Activated CD8-positive, alpha-beta memory T cell treated with anti-CD3 and anti-CD28 coated beads for 24 hours (primary cell): ENCODE measurements at places on chromosomes 5 and 9.

DNA sequence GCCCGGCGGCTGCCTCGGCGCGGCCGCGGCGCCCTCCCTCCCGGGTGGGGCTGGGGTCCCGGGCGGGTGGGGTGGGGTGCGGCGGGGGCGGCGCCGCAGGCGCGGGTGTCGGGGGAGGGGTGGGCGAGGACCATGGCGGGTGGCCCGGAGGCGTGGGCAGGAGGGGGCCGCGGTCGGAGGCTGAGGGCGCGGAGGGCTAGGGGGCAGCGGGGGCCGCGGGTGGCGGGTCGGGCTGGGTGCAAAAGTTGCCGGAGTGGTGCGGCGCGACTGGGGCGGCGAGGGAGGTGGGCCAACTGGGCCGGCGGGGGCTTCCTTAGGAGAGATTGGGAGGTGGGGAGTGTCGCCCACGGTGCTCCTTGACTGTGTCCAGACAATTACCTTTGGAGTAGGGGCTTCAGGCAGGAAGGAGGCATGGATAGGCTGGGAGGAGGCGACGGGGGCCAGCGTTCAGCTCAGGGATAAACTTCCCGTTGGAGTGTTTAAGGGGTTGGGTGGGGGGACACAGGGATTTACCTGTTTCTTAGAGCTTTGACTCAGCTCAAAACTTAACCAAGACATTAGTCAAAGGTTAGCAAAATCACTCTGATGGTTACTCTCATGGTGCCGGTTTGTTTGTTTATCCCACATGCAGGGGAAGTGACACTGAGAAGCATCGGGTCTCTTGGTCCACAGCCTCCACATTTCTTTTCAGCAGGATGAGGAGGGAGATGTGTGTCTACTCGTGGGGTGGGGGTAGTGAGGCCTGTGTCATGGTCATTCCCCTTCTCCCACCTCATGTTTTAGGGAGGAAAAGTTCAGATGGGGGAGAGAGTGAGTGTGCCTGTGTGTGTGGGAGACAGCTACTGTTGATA is 859 bp downstream of the CSNK1G3 start:
- DNase-seq, result peak; percentile 76

- no peak for DNase-seq
Observed at GRCh38 chr9:90038763-90039162, 434.0 kb downstream of the GADD45G start.

- DNase-seq, result no peak
Observed at GRCh38 chr9:26567976-26568375, 324.6 kb downstream of the CAAP1 start.

GRCh38 chr9:93346231-93347112 is 105.0 kb upstream of the FAM120A start:
- DNase-seq, result peak; percentile 63

DNA sequence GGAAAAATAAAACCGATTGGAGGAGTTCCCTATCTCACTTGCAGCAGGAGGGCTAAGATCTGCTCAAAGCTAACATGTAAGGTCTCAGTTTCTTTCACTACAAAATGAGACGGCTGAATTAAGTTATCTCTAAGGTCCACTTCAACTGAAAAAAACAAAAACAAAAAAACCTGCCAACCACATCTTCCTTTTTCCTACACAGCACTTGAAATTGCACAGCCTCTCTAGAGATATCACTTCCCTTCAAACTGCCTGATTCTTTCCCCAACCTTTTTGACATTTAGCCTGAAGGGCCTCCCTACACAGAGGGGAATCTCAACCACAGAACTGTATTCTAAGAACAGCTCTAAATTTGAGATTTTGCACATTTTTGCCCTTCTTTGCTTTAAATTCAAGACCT is 227.9 kb upstream of the TARS1 start:
- no peak for DNase-seq

GRCh38 chr5:77635067-77635916 is 3.2 kb downstream of the OTP start:
- no peak for DNase-seq

- no peak for DNase-seq
Observed at GRCh38 chr5:60738461-60738860, 38.5 kb upstream of the DEPDC1B start.

GRCh38 chr9:16217943-16218701 is 652.3 kb downstream of the BNC2 start:
- DNase-seq, result no peak

GRCh38 chr9:137396227-137396626 is 26.7 kb downstream of the EXD3 start:
- DNase-seq, result no peak

DNA sequence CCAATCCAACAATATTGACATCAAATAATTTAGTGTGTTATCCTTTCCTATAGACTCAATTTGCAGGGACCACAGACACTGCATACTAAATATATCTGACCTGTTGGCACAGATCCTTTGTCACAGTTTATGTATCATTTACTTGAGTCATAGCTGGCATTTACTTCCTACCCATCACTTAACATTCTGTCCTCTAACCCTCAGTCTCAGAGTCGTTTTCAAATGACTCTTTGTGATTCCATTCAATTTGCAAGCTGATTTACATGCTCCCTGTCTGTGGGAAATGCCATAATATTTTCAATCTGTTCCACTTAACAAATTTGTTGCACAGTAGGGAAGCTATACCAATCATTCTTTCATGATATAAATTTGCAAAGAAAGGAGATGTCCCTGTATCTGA is 265.7 kb upstream of the EDIL3 start:
- DNase-seq, result no peak

DNA sequence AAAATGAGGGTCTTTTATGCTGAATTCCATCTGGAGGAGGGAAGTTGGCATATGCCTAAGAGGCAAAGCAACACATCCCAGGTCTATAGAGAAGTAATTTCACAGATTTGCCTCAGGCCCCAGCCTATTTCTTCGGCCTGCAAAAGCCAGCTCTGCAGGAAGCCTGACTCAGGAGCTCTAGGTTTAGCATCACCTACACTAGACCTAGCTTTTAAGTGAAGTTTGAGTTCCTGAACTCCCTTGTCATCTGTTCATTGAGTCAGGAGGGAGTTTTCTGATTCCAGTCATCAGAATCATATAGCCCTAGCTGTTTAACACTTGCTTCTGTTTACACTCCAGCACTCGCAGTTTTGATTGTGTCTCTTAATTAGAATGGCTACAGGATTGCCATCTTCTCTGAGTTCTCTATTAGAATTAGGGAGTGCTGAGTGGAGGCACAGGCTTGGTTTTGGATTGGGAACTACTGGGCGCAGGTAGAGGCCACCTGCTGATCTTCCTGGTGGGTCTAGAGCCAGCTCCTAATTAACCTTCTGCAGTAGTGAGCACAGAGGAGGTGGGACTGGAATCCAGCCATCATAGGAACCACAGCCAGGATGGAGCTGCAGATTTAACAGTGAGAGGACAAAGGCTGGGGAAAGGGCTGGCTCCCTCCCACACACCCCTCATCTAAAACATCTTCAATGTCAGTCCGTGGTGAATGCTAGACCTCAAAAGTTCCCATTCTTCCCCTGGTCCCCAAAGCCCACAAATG is 179.5 kb downstream of the TRIO start:
- DNase-seq, result no peak

DNA sequence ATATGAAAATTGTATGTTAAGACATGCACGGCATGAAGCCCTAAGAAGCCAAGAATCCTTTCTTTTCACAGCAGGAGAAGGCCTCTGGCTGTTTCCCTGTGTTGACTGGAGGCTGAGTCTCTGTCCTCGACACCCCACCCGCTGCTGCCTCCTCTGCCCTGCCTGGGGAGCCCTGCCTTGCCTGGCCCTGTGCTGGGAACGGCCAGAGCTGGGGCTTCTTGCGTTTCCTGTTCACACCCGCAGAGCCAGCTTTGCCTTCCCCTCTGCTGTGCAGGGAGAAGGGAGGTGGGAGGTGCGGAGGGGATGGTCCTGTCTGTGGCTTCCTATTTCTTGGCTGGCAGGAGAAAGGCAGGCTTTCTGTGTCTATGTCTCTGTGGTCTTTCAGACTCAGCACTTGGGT is 6.9 kb upstream of the GMCL2 start:
- no peak for DNase-seq

- DNase-seq, result no peak
Observed at GRCh38 chr5:61600945-61601511, 269.0 kb downstream of the ZSWIM6 start.

DNA sequence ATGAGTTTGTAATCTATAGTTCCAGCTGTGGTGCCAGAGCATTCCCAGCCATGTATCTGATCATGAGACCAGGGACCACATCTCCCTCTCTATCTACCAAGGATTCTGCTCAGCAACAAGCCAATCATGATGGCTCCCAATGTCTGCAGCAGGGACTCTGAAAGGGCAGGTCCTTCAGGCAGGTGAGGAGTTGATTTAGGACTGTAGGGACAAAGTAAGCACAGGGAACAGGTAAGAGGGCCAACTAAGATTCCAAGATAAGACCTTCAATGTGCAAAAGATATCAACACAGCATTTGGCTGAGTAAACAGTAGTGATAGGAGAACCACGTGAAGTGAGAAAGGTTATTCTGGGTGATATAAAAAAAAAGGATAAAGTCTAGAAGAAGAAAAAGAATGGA is 8.5 kb downstream of the XPA start:
- DNase-seq, result no peak

GRCh38 chr9:137974746-137975526 is 97.4 kb downstream of the CACNA1B start:
- DNase-seq, result no peak

DNA sequence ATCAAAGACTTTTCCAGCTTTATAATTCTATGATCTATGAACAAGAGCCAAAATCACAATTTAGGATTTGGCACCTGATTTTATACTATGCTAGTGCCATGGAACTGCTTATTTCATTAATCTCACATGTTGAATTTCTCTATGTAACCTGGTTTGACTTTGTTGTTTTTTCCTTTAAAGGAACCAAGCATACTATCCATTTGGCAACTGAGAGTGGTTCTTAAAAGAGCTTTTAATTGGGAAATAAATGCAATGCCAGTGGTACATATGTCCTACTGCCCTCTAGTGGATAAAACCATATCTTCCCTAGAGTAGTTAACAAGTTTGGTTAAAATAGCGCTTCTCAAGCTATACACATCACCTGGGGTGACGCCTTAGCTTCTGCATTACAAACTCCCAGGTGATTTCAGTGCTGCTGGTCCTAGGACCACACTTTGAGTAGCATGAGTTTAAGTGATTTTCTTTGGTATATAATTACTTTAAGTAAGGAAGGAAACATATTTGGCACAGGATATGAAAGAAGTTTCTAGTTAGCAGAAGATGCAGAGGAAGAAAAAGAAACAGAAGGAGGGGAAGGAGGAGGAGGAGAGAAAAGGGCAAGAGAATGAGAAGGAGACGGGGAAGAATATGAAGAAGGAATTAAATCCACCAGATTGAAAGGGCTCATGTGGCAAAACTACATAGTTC is 56.8 kb downstream of the FGF10 start:
- no peak for DNase-seq

GRCh38 chr5:154447089-154447725 is 1.4 kb downstream of the SAP30L start:
- DNase-seq, result no peak

- DNase-seq, result no peak
Observed at GRCh38 chr9:85172001-85172978, 502.8 kb downstream of the NTRK2 start.

- DNase-seq, result no peak
Observed at GRCh38 chr5:36683821-36684434, 77.5 kb downstream of the SLC1A3 start.

GRCh38 chr5:164950927-164951326 is 1445.5 kb downstream of the MAT2B start:
- DNase-seq, result no peak

DNA sequence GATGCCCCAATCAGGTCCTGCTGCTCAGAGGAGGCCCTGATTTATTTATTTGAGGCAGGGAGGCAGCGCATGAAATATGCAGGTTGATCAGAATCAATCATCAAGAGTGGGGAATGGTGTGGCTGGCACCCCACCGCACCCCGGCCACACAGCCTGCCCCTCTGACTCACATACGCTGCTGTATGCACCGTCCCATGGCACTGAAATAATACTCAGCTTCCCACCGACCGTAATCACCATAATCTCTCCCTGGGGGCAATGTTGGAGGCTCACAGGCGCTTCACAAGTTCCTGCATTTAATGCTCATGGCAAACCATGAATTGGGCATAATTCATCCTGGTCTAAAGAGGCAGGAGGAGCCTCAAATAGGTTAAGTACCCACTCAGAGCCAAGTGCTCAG is 141.2 kb upstream of the TBC1D2 start:
- no peak for DNase-seq

GRCh38 chr5:81188962-81189361 is 44.2 kb upstream of the CKMT2 start:
- DNase-seq, result no peak

- DNase-seq, result no peak
Observed at GRCh38 chr5:87241555-87241954, 26.1 kb upstream of the RASA1 start.

DNA sequence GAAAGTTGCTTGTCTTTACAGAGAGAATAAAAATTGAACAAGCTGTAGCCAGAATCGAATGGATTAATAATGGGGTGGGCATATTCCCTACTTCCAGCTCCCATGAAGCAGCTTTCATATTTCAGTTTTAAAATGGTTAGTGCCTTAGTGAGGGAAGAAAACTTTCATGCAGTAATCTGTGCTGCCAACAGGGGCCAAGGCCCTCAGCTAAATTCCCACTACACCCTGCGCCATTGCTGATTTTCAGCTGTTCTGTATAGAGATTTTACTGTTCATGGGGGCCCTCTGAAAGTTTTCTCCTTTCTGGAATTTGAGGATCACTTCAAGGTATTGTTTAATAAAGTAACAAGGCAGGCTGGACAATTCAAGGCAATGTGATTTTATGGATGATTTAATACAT is 58.2 kb downstream of the CAST start:
- no peak for DNase-seq

DNA sequence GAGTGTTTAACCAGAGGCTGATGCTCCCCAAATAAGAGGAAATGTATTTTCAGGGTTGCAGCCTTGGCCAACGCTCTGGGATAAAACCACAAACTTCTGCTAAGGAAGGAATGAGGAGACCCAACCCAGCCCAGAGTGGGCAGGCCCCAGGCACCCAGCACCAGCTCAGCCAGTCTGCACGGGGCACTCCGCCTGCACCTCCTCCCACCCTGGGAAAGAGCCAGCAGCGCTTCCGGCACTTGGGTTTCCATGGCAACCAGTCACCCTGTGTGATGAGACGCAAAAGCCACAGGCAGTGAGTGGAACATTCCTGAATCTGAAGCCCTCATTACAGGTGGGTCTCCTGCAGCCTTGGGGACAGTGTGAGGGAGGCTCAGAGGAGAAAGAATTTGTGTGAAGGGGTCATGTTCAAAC is 85.2 kb upstream of the ZBTB43 start:
- peak; percentile 88 for DNase-seq

GRCh38 chr5:52814352-52815148 is 26.8 kb downstream of the ITGA1 start:
- no peak for DNase-seq

DNA sequence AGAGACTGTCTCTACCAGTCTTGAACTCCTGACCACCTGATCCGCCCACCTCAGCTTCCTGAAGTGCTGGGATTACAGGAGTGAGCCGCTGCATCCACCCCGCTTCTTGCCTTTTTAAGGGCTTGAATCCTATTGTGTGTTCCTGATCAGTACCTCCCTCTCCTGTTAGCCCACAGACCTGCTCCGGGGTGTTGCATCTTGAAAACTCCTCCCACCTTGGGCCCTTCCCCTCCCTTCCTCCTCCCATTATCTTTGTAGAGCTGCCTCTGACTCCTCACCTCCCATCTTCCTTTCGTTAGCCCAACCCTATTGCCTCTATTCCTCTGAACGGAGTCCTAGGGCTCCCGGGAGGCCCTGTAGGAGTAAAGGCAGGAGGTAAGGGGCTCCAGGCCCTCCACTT is 48.5 kb upstream of the NEK6 start:
- DNase-seq, result no peak

GRCh38 chr9:113322671-113323070 is 17.4 kb downstream of the WDR31 start:
- no peak for DNase-seq

- DNase-seq, result no peak
Observed at GRCh38 chr9:122309861-122310260, 45.2 kb downstream of the MRRF start.
